ENCODE measurements at places on chromosomes 7 and 10.

- no peak for DNase-seq
Observed at GRCh38 chr7:42476255-42476654, 239.2 kb upstream of the GLI3 start.

DNA sequence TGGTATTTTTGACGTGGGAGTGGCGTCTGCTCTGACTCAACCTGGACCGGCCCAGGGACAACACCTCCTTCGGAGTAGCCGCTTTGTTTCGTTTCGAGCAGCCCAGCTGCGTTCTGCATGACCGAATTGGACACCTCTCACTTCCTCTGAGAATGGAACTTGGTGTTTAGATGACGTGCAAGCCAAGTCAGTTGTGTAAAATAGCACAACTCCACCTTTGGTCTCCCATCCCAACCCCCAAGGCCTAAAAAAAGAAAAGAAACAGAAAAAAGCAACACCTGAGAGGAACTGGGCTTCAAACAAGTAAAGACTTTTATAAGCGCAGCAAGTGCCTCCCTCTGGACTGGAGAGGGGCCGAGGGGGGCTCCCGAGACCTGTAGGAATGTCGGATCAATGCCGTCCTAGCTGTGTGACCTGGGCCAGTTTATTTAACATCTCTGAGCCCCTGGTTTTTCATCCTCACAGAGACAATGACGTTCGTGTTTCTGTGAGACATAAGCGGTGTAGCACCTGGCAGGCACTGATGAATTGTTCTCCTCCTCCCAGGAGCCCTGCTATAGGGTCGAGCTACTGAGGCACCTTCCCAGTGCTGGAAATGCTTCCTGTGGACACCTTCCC is 52.0 kb upstream of the SMNDC1 start:
- DNase-seq = no peak

GRCh38 chr7:128388145-128388485 is 21.7 kb downstream of the IMPDH1 start:
- DNase-seq = no peak

DNA sequence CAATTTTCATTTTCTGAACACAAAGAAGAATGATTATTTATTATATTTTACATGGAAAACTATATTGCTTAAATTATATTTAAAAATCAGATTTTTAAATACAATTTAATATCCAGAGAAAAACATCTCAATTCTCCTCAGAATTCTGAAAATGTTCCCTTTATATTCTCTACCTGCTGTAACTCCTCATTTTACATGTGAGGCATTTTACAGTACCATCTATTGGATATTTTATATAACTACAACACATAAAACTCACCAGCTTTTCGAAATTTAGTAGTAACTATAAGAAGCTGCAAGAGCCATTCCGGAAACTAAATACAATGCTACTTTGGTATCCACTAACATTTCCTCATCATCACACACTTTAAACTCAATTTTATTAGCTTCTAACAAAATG is 264.6 kb downstream of the DGKB start:
- no peak for DNase-seq

GRCh38 chr10:131636116-131636515 is 264.7 kb upstream of the PPP2R2D start:
- DNase-seq = no peak

DNA sequence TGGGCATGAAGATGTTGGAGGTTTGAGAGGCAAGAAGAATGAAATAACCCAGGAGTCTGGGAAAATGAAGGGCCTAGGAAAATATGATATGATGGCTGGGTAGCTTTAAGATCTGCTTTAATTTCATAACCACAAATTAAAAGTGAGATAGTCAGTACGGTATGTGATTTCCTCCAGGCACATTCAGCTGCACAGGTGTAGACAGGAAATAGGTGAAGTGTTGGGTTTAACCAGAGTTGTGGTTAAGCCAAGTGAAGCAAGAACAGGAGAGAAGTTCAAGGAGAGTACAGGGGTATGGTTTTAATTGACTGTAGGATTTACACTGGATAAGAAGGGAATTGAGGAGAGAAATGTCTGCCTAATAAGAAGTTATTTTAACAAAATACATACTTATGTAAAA is 2.6 kb downstream of the PNLIPRP3 start:
- DNase-seq = no peak

GRCh38 chr10:69783515-69783914 is 18.2 kb upstream of the COL13A1 start:
- no peak for DNase-seq

- no peak for DNase-seq
Observed at GRCh38 chr10:104245066-104245632, 9.5 kb upstream of the GSTO1 start.

- no peak for DNase-seq
Observed at GRCh38 chr7:129613016-129613337, 1.5 kb downstream of the NRF1 start.

DNA sequence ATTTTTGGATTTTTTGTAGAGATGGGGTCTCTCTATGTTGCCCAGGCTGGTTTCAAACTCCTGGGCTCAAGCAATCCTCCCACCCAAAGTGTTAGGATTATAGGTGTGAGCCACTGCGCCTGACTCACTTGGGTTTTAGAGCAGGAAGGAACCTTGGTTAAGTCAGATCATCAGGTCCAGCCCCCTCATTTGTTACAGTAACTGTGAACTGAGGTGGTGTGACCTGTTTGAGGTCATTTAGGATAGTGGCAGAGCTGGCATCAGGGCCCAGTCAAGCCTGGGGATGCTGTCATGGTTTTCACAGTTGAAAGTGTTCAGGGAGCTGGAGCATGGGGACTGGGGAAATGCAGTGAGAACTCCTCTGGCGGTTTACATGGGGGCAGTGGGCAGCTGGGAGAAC is 159.6 kb downstream of the TAX1BP1 start:
- DNase-seq = no peak

GRCh38 chr7:125241548-125241947 is 311.9 kb upstream of the POT1 start:
- no peak for DNase-seq

DNA sequence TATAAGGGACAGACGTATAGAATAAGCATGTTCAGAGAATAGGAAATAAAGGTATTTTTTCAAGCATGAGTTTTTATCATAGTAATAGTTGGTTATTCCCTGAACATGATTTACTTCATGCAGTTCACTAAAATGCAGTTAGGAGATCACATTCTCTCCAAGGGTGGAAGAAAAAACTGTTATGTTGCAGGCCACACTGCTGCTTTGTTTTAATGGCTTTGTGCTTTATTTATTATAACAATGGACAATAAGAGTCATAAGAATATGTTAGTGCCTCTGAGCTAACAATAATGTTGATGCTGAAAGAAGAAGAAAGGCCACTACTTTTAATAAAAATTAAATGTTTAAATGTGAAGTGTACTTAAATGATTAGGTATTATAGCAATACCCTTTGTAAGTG is 78.5 kb upstream of the GATAD1 start:
- DNase-seq = no peak

- no peak for DNase-seq
Observed at GRCh38 chr10:1134156-1134555, 78.0 kb downstream of the WDR37 start.

- no peak for DNase-seq
Observed at GRCh38 chr10:87702973-87703294, 43.3 kb downstream of the PAPSS2 start.

DNA sequence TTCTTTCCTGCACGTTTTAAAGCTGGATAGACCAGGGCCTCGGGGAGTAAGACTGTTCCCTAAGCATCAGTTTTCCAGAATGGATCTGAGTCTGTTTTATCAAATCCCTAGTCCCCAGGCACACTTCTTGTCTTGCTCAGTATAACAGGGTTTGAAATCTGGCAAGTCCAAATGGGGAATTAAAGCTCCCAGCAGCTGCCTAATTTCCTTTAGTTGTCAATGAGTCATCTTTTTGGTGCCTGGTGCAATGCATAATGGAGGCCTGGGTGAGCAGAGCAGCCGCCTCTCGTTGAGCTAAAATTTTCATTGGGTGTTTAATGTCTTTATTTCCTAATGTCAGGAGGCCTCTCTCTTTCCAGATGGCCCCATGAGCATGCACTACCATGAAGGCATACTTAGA is 87.9 kb downstream of the STRA8 start:
- peak; percentile 48 for DNase-seq

DNA sequence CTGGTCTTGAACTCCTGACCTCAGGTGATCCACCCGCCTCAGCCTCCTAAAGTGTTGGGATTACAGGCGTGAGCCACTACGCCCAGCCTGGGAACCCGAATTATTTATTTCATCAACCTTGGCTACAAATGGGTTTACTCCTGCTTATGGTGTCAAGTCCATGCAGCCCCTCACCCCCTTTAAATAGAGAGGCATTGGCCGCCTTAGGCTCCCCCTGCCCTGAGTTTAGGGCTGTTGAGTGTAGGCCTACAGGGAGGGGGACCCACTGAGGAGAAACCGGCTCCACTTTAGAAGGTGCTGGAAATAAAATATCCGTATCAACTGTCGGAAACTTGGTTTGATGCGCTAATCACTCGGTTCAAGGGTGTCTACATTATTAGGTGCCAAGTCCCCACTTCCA is 8.7 kb upstream of the SP8 start:
- DNase-seq = no peak

DNA sequence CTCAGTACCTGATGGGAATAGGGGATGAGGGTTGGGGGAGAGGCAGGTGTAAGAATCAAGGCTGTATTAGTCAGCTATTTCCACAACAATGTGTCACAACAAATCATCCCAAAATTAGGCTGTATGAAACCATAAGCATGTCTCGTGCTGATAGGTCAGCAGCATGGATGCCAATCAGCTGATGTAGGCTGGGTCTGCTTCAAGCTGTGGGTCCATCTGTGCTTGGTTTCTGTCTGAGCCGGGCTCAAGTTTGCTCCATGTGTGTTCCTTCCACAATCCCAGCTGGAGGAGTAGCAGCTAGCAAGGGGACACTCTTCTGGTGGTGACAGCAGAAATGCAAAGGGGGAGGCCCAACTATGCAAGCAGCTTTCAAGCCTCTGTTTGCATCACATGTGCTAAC is 97.9 kb upstream of the ZNF746 start:
- DNase-seq = no peak

DNA sequence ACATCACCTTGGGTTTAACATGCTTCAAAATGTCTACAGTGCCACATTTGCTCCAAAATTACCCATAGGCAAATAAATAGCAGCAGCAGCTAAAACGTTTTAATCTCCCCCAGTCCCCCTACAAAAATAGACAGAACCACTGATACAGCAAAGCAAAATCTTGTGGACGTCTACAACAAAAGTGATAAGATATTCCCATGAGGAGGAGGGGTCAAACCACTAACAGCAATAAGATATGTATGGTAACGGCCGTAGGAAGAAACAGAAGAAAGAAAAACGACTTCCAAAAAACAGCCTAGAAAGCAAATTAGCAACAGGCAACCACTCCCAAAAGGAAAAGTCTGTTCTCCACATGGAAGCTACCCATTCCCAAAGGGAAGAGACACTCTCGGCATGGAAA is 34.5 kb upstream of the ST8SIA6 start:
- DNase-seq = no peak

- DNase-seq = no peak
Observed at GRCh38 chr10:28959850-28960501, 282.7 kb downstream of the BAMBI start.

- no peak for DNase-seq
Observed at GRCh38 chr7:121369462-121369861, 26.6 kb downstream of the FAM3C start.

DNA sequence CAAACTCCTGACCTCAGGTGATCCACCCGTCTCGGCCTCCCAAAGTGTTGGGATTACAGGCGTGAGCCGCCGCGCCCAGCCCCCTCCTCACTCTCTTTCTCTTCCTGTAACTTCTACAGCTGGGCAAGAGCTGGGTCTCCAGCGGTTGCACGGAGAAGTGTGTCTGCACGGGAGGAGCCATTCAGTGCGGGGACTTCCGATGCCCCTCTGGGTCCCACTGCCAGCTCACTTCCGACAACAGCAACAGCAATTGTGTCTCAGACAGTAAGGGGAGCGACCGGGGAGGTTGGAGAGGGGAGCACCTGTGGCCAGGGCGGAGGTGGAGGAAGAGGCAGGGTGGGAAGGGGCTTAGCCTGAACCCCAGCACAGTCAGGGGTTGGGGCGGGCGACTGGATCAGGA is 41.4 kb downstream of the EPHB4 start:
- DNase-seq = no peak

- peak; percentile 36 for DNase-seq
Observed at GRCh38 chr7:129343099-129343700, 91.0 kb upstream of the STRIP2 start.

DNA sequence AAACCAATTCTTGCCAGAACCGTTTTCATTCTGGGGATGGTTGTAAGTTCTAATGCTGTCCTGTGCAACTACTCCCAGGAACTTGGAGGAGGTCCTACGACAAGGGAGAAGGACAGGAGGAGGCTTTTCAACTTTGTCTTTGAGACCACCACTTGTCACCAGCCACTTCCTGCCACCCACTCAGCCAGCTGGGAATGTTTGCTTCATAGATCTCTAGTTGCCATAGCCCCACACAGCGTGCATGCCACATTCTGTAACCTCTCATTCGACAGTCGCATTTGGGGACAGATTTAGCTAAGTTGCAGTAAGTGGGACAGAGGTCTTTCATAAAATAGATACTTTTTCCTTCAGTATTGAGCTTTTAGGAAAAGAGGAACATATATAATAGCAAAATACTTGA is 78.0 kb downstream of the TAF3 start:
- no peak for DNase-seq

DNA sequence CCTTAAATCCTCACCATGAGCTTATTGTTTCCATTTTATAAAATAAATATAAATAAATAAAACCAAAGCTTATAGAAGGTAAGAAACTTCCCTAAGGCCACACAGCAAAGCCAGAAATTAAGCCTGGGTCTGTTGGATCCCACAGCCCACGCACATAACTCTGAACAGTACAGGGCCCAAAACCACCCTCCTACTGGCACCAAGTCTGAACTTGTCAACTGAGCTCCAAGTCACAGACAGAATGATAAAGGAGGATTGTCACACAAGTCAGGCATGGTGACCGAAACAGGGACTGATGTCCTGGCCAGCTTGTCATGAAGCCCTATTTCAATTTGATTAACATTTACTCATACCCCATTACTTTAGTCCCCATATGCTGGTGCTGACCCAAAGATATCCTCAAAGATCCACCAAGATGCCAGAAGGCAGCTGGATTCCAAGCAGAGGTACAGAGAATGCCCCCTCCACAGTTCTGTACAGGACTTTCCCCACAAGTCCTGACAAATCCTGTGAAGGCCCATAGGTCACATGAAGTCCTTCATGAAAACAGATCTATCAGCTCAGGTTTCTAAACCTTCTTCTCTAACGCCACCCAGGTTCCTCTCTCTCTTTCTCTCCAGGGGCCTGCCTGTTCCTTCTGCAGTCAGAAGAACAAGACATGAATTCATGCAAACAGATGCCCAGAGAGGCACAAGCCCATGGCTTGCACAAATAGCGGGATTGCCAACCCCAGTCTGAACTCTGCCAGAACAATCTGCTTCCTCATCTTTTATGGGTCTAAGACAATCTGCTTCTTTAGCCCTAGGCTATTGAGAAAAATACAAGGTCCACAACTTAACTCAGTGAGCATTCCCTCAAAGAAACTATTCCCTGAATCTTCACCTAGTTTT is 60.9 kb downstream of the GLI3 start:
- DNase-seq = no peak

GRCh38 chr10:89240519-89240918 is 11.1 kb downstream of the LIPA start:
- no peak for DNase-seq

- no peak for DNase-seq
Observed at GRCh38 chr10:47130491-47130890, 169.5 kb upstream of the GDF10 start.

Data from D341Med (cell line).